ENCODE measurements at places on chromosomes 1 and 21. TPM values are rescaled to one million over a fixed set of nuclear protein-coding genes. Genes with fewer than 3 reads are reported as not detected.

The PEX19 gene
- total RNA-seq = 31.8 TPM

The NEXN gene
- 76.1 TPM for total RNA-seq

The AMPD1 gene
- not detected for total RNA-seq

DNA sequence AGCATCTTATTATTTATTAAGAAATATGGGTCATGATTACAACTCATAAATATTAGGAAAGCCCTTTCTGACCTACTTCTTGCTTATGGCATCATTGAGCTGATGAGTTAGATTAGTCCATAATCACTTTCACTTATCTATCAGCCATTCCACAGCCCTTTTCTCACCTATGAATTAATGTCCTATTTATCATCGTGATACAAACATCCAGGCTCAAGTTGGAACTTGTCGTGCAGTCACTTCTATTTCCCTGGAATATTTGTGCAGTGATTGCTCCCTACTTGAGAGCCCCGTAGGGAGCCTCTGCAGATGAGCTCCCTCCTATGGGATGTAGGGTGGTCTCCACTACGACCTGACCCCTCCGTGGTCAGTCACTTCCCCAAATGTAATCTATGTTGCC lies 8.1 kb upstream of the F3 start:
- peak; percentile 24 for DNase-seq

GRCh38 chr1:236471653-236472052 lies 52.1 kb upstream of the LGALS8 start:
- peak; percentile 58 for DNase-seq

GRCh38 chr1:53155534-53155933 lies 13.1 kb upstream of the SLC1A7 start:
- DNase-seq = no peak

DNA sequence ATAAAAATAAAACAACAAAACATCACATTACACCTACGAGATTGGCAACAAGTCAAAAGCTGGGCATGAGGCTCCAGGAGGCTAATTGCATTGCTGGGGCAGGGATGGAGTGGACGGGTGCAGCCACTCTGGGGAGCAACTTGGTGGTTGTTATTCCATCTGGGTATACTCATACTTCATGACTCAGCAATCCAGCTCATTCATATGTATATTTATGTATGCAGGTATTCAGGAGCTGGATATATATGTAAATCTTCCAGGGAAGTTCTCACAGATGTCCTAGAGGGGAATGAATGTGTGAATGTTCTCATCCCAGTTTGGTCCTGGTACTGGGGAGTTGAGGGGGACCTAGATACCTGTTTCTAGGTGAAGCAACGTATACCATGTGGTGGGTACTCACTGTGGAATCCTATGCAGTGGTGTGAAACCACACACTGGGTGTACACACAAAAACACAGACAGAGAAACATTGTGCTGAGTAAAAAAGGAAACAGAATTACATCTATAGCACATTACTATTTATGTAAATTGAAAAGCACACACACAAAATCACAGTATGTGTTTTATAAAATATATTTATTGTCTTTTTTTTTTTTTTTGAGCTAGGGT lies 79.7 kb upstream of the RAB4A start:
- no peak for DNase-seq

GRCh38 chr1:200888349-200888838 lies 6.3 kb upstream of the INAVA start:
- no peak for DNase-seq

- DNase-seq = no peak
These were observed 80.3 kb upstream of the DPH5 start for GRCh38 chr1:101105877-101106276.

DNA sequence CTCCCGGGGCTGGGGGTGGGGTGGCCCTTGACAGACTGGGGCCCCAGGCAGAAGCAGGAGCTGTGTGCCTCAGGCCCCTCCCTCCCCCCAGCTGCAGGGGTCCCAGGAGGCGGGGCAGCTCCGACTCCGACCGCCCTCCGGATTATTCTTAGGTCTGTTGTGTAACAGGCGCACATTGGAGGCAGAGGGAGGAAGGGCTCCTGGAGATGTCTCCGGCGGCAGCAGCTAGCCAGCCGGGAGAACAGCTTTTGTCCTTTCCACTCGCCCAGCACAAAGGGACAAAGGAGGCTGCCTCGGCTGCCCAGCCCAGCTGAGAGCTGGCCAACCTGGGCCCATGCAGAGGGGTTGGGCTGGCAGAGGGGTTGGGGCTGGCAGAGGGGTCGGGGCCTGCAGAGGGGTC lies 29.7 kb upstream of the PLCH2 start:
- DNase-seq = peak; percentile 33

DNA sequence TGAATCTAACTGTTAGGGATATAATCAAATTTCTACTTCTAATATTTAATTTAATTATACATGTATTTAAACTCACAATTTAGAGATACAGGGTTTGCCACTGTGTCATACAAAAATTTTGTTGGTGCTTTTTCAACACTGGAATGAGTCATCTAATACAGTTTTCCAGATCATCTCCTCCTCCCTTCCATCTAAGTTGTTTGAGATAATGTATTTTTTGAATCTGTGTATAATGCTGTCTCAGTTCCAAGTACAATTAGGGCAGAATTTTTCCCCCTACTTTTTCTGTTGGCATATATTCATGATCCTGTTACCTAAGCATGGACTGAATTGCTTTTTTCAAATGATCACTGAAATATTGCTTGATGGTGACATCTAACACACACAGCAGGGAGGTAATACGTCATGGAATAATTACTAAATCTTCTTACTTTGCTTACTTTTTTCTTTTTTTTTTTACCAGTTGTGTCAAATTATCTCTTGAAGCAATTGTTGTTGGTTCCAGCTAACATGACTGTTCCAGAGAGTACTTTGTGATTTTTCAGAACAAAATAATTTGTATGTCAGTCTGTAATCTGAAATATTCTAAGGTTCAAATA lies 146.0 kb downstream of the MAGI3 start:
- DNase-seq = peak; percentile 23

DNA sequence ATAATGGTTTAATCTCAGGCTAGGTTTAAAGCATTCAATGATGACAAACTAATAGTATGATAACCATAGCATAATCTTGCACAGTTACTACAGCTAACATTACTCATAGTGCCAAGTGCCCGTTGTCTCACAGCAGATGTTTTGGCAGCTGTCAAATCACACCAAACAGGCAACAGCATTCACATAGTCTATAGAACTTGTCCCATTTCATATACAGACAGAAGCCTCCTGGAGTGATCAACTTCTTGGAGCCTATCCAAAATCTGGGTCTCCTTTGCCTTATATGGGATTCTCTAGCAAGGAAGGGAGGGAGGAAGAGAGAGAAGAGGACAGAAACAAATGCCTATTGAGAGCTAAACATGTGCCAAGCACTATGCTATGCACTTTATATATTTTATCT lies 250.6 kb upstream of the ZP4 start:
- DNase-seq = peak; percentile 3

All from umbilical cord (tissue), 2 donors.